ENCODE measurements at places on chromosomes 1 and 21. TPM values are rescaled to one million over a fixed set of nuclear protein-coding genes. Genes with fewer than 3 reads are reported as not detected.

Gene IGSF3
- 0.36 TPM for total RNA-seq

Gene CCDC17
- total RNA-seq: 4.4 TPM

Gene SLC30A10
- total RNA-seq: not detected

Gene NGF
- not detected for total RNA-seq

Gene CDK11A
- total RNA-seq: 75.9 TPM

Gene TRIM63
- not detected for total RNA-seq

Gene CCNL2
- 196 TPM for total RNA-seq

- no peak overlapping the region for H3K27ac ChIP-seq
- no peak for DNase-seq
- no peaks in the 10 kb centered on the region for H3K4me1 ChIP-seq
- H3K4me3 ChIP-seq: no peak overlapping the region
- H3K36me3 ChIP-seq: peaks cover 6% of the 10 kb centered on the region
Observed at GRCh38 chr21:28068455-28069358, 924.0 kb downstream of the LTN1 start.

DNA sequence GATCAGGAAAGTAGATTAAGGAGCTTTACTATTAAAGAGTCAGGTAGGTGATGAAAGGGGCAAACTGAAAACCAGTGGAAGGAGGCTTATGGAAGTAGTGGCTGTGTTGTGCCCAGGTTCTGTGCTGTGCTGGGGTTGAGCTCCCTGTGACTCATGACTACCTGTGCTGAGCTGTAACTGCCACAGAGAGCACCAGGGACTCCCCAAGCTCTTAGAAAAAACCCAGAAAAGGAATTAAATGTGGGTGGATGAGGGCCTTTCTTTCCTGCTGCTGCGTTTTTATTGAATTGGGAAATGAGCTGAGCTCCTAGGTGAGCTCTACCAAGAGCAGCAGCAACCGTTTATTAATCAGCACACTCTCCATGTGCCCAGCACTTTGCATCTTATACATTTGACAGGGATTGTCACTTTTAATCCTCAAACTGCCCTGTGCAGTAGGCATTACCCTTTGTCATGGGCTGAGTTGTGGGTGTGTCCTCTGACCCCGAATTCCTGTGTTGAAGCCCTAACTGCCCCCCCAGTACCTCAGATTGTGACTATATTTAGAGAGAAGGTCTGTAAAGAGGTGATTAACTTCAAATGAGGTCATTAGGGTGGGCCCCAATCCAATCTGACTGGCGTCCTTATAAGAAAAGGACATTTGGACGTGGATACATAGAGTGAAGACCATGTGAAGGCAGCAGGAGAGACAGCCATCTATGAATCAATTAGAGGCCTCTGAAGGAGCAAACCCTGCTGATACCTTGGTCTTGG, 65.4 kb downstream of the AK4 start:
- no peak for DNase-seq
- H3K27me3 ChIP-seq: peaks cover 3% of the 10 kb centered on the region
- no peak overlapping the region for H3K4me3 ChIP-seq
- H3K4me1 ChIP-seq: peaks cover 4% of the 10 kb centered on the region
- H3K27ac ChIP-seq: no peak overlapping the region

DNA sequence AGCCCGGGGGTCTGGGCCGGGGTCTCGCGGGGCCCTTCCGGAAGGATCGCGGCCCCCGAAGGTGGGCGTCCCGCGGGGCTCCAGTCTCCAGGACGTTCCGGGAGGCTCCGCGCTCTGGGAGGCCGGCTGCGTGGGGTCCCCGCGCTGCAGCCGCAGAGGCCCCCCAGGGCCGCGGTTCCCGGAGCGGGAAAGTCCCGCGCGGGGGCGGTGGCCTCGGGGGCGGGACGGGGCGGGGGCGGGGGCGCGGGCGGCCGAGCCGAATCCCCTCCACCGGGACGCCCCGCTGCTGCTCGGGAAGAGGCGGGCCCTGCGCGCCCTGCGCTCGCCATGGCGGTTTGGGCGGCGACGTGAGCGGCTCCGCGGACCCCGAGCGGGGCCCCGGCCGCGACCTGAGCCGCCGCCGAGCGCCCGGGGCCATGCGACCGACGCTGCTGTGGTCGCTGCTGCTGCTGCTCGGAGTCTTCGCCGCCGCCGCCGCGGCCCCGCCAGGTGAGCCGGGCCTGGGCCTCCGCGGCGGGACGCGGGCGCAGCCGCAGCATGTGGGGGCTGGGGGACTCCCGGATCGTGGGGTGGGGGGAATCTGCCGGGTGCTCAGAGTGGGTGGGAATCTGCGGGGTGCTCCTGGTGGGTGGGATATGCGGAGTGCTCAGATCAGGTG, at the start of gene IFNGR2:
Gene IFNGR2, plus strand, starts transcription at position 286 of the 658 bp plus-strand sequence. Its CDS starts 131 bp downstream, at position 417.
- H3K36me3 ChIP-seq: no peaks in the 10 kb centered on the region
- H3K27ac ChIP-seq: no peak within 1 kb of the TSS
- H3K4me3 ChIP-seq: peak within 1 kb of the TSS; percentile 60

DNA sequence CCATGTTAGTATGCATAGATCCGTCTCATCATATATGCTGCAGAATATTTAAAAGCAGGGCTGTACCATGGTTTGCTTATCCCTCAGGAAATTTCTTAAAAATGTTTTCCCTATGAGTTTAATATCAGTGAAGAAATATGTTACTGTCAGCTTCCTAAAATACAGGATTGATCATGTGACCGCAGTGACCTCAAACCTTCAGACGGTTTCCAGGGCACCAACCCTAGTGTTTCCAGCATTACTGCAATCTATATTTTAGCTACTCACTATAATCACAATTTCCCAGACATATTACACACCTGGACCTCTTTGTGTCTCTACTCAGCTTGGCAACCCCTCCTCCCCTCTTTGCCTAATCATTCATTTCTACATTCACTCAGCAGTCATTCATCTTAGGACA, 7.7 kb upstream of the SDHB start:
- DNase-seq: no peak
- H3K27ac ChIP-seq: no peak overlapping the region
- no peaks in the 10 kb centered on the region for H3K4me1 ChIP-seq
- H3K27me3 ChIP-seq: peaks cover 17% of the 10 kb centered on the region
- H3K4me3 ChIP-seq: no peak overlapping the region

GRCh38 chr1:215797859-215798258, 230.8 kb downstream of the KCTD3 start:
- no peaks in the 10 kb centered on the region for H3K4me1 ChIP-seq
- no peak overlapping the region for H3K4me3 ChIP-seq
- no peak for DNase-seq
- no peak overlapping the region for H3K27ac ChIP-seq
- no peaks in the 10 kb centered on the region for H3K27me3 ChIP-seq

DNA sequence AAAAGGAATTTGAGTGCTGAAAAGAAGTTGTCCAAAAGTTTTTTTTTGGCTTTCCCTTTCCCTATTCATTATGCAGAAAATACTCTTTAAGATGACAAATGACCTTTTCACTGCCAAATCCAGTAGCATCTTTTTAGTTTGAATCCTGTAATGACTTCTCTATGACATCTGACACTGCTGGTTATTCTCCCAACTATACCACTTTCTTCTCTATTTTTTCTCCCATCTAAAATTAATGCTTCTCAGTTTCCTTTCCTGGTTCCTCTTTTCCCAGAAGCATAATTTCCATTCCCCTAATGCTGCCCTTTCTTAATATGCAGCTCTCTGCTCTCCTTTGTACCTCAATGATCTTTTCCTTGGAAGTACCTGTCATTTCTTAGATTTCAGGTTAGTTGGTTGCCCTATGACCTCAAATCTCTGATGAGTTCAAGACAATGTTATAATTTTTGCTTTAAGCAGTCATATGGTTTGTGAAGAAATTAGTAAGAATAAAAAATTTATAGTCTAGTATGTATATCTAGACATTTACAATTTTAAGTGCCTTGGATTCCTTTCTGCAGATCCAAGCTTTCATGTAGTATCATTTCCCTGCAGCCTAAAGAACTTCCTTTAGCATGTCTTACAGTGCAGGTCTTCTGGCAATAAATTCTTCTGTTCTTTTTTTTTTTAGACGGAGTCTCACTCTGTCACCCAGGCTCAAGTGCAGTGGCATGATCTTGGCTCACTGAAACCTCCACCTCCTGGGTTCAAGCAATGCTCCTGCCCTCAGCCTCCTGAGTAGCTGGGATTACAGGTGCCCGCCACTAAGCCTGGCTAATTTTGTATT, 150.8 kb downstream of the CDC42BPA start:
- no peak overlapping the region for H3K27ac ChIP-seq
- peaks cover 9% of the 10 kb centered on the region for H3K27me3 ChIP-seq
- H3K36me3 ChIP-seq: no peaks in the 10 kb centered on the region
- no peaks in the 10 kb centered on the region for H3K4me1 ChIP-seq

- H3K27ac ChIP-seq: no peak overlapping the region
- H3K4me1 ChIP-seq: no peaks in the 10 kb centered on the region
- H3K4me3 ChIP-seq: no peak overlapping the region
- H3K36me3 ChIP-seq: no peaks in the 10 kb centered on the region
Observed at GRCh38 chr1:33234588-33234990, 21.7 kb upstream of the ZNF362 start.

DNA sequence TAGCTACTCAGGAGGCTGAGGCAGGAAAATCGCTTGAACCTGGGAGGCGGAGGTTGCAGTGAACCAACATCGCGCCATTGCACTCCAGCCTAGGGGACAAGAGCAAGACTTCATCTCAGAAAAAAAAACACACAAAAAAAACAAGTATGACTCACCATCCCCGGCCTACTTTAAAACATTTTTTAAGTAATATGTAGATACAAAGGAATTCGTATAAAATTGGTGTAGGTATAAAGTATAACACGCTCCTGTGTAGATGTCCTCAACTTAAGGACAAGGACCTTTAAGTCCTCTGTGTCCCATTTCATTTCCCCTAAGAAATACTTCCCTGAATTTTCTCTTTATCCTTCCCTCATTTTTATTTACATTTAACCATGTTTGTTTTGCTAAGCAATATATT, 73.4 kb upstream of the PKN2 start:
- no peaks in the 10 kb centered on the region for H3K36me3 ChIP-seq
- no peaks in the 10 kb centered on the region for H3K4me1 ChIP-seq
- no peak overlapping the region for H3K4me3 ChIP-seq
